ENCODE measurements at places on chromosomes 5 and 9. TPM values are rescaled to one million over a fixed set of nuclear protein-coding genes. Genes with fewer than 3 reads are reported as not detected.

Gene MXD3
- total RNA-seq: 16.1 TPM

Gene ZNF169
- total RNA-seq: 28.4 TPM

Gene C9orf50
- total RNA-seq: not detected

Gene AGXT2
- not detected for total RNA-seq

GRCh38 chr5:126235628-126236027 is 187.6 kb upstream of the GRAMD2B start:
- H3K27me3 ChIP-seq: no peaks in the 10 kb centered on the region
- no peak overlapping the region for H3K4me3 ChIP-seq
- no peak overlapping the region for H3K27ac ChIP-seq
- no peak for DNase-seq

DNA sequence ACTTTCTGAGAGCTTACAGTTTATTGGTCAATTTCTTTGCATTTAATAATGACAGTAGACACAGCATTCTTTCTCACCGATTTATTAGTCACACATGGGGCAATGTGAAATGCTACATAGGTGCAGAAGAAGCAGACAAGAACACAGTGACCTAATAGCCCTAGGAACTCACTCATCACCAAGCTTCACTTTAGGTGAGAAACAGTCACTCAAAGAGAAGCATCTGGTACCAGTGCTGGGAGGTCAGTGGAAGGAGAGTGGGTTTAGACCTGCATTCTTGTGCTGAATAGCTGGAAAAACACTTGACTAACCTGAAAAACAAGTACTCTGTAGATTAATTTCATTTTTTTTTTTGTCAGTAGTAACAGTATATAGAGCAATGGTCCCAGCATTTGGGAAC is 179.6 kb downstream of the GRIA1 start:
- H3K27me3 ChIP-seq: no peaks in the 10 kb centered on the region
- H3K4me3 ChIP-seq: no peak overlapping the region
- no peak overlapping the region for H3K27ac ChIP-seq
- DNase-seq: no peak
- H3K4me1 ChIP-seq: no peaks in the 10 kb centered on the region

DNA sequence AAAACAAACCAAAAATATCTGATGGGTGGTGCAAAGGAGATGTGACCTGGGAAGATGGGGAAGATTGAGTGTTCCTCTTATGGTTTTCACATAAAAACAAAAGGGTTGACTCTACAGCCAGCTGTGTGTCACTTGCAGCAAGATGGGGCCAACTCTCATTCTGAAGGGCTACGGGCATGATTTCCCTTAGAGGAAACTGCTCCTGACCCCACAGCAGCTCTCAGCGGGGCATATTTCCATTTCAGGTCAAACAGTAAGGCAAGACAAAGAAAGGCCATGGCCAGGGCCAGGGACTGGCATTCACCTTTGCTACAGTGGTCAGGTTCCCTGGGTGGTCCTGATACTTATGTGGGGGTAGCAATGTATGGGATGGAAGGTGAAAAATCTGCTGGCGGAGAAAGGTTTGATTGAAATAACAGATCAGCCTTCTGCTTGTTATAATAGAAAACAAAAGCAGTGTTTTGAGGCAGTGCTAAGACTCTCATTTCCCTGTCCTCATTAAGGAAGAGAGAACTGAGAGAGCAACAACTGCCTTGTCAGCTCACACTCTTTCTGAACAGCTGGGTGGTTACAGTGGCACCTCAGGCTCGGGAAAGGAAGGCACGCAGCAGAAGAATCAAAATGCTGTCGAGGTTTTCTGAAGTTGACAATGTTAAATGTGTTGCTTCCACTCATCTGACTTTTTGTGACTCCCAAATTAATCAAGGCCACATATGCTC is 120.7 kb upstream of the PCA3 start:
- H3K4me1 ChIP-seq: no peaks in the 10 kb centered on the region
- no peak overlapping the region for H3K4me3 ChIP-seq
- H3K27me3 ChIP-seq: no peaks in the 10 kb centered on the region
- DNase-seq: no peak

- no peak overlapping the region for H3K4me3 ChIP-seq
- H3K4me1 ChIP-seq: no peaks in the 10 kb centered on the region
- no peak for DNase-seq
- H3K27ac ChIP-seq: no peak overlapping the region
- H3K36me3 ChIP-seq: peaks cover 6% of the 10 kb centered on the region
Measured at GRCh38 chr9:100308965-100309564, 43.7 kb downstream of the TEX10 start.

- no peaks in the 10 kb centered on the region for H3K27me3 ChIP-seq
- DNase-seq: no peak
Measured at GRCh38 chr9:115234094-115234493, 116.1 kb upstream of the TNC start.

DNA sequence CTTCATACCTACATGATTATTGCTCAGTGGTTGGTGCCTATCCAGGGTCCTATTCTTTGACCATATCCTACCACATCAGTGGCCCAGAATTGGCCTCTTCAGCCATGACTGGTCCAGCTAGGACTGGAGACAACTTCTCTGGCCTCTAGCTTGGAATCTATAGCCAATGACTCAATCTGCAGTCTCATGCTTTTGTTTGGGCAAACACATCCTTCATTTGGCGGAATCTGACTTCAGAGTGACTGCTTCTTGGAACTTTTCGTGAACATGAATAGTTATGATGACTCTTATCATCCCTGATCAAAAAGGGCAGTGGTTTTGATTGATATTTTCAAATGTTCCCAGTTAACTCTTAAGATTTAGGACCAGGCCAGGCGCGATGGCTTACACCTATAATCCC is 134.1 kb downstream of the PAPPA start:
- DNase-seq: no peak
- H3K27ac ChIP-seq: no peak overlapping the region
- no peaks in the 10 kb centered on the region for H3K27me3 ChIP-seq
- H3K4me1 ChIP-seq: no peaks in the 10 kb centered on the region
- H3K36me3 ChIP-seq: no peaks in the 10 kb centered on the region
- H3K4me3 ChIP-seq: no peak overlapping the region

DNA sequence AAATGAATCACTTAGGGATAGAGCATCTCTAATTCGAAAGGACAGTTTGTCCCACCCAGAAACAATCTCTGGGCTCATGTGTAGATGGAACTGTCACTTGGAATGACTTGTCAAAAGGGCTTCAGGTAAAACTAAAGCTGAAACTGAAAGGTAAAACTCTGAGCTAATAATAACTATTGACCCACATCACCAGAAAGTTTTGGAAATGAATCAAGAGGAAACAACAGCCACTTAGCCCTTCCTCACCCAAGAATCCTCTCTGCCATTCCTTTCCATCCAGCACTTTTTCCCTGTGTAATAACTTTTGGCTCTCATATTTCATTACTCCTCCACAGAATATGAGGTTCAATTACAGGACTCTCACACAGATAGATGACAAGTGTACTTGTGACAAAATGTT is 14.0 kb upstream of the GLRX start:
- no peaks in the 10 kb centered on the region for H3K36me3 ChIP-seq
- H3K27me3 ChIP-seq: no peaks in the 10 kb centered on the region
- no peak overlapping the region for H3K4me3 ChIP-seq

Measured in naive thymus-derived CD4-positive, alpha-beta T cell (primary cell).